ENCODE measurements at places on chromosomes 1 and 21.

- no peak for DNase-seq
These were observed 12.1 kb downstream of the RGS18 start for GRCh38 chr1:192170196-192170984.

DNA sequence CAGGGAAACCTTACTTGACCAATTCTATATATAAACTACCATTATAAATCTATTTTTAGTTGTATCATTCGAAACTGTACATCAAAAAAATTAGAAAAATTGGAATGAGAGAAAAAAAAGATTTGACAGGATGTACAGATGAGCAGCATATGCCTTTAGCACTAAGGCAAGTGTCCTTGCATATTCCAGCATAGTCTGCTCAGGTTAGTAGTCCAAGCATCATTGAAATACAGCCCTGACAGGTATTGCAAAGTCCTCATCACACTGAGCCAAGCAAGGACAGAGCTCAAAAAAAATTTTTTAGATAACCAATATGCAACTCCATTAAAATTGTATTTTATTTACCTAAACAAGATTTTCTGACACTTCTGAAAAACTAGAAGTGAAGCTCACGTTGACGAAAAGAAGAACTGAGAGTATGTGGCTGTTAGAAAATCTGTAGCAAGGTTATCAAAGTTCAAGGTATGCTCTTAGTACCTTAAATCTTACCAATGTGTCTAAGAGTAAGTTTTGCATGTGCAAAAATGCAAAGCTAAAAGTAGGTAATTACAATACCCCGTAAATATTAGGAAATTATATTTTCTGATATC is 465.6 kb upstream of the ADGRL4 start:
- no peak for DNase-seq

DNA sequence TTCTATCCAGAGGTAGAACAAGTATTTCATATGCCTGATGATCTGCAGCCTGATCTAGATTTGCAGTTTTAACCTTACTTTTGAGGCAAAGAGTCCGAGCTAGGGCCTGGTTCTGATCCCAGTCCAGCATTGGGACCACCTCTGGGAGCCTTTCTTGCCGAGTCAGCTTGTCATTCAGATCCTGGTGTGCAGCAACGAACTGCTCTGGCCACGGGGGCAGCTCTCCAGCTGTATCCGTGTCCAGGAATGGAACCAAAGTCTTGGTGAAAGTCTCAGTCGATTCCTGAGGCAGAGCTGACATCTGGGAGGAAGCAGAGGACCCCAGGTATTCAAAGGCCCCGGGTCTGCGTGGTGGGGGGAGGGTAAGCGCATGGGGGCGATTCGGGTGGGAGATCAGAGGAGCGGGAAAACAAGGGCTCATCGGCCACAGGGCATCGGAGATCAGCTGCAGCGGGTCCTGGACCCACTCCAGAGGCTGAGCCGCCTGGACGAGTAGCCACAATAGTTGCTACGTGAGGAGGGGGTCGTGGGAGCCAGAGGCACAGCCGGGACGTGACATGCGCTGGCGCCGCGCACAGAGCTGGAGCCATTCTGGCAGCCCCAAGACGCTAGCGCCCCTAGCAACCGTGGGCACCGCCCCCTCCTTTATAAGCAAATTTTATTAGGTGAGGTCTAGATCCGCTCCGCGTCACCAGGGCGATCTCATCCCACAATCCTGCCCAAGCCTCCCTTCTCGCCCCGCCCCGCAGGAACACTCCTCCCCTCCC is 32.4 kb upstream of the BSDC1 start:
- DNase-seq: no peak

DNA sequence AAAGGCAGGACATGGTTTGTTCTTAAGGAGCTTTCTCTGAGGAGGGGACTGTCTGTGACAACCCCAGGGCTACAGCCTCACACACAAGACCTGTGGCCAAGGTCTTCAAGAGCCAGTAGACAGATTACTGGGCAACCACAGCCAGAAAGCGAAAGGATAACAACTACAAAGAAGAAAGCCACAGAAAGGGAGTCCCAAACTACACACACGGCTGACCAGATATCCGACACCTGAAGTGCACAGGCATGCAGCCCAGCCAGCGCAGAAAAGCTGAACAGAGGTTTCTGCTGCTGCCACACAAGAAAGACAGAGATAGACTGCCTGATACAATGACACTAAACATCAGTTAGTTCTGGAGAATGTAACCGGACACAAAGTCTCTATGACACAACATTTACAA is 21.4 kb upstream of the NADK start:
- DNase-seq: no peak

- DNase-seq: peak; percentile 34
These were observed 221.5 kb downstream of the GRIK1 start for GRCh38 chr21:29718081-29718815.

DNA sequence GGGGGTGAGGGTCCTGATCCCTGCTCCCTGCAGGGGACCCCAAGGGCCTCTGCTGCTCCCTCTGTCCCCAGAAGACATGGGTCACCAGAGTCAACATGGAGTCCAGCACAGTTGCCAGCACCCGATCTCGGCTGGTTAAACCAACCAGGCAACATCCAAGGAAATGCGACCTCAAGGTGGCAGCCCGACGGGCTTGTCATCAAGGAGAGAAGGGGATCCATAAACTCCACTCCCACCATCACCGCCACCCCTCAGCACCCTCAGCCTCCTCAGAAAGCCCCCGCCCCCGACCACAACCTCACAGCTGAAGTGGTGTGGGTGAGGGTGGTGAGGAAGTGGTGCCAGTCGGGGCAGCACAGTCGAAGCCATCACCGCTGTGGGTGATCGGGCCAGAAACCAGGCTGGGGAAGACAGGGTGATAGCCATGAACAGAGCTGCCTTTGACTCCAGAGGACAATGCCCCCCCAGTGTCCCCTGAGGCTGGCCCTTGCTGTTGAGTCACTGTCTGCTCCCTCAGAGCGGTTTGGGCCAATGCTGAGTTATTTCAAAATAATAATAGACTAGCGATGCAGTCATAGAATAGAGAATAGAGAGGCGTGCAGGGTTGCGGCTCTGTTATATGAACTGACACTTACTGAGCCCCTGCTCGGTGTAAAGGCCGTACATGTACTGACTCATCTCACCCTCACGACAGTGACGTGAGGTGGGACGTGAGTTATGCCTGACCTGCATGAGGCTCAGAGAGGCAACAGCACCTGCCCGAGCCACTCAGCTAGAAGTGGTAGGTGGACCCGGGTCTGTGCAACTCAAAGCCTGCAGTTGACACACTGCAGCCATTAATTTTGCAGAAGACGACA is 88.7 kb upstream of the IFFO2 start:
- no peak for DNase-seq

- DNase-seq: no peak
These were observed 84.9 kb downstream of the SLC16A1 start for GRCh38 chr1:112870887-112871646.

DNA sequence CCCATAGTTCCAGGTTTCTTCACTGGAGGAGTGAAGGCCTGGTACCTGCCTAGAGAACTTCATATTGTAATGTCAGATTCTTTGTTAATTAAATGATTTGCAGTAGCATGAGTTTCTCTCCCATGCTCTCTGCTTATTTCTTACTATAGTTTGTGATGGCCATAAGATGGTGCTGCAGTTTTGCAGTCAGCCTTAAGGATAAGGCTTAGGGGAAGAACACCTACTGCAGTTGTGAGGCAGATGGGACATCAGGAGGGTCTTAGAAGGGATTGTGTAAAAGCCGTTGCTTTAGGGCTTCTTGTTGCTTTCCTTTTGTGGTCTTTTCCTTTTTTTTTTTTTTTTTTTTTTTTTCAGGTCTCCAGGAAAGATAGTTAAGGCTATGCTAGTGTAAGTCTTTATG is 61.8 kb downstream of the MACF1 start:
- DNase-seq: peak; percentile 6

DNA sequence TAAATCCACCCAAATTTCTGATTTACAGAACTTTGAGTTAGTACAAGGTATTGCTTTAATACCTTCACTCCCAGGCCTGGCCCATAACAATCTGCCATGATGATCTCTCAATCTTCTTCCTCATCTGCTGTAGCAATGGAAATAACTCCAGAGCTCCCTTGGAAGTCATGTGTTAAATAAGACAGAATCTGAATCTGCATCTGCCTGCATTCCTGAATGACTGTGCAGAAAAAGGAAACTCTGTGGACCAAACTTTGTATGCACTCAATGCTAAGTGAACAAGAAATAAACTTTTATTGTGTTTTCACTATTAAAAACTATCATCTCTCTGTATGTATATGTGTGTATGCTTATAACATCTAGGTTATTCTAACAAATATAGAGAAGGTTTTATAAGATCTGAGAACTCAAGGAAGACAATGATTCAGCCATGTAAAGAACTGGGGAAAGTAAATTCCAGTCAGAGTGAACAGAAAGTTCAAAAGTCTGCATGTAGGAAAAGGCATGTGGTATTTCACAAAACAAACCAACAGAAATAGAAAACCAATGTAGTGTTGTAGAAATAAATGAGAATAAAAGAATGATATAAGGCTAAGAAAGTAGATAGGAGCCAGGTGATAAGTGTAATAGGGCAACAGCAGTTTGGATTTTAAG is 390.2 kb downstream of the USH2A start:
- no peak for DNase-seq

GRCh38 chr1:158028969-158029368 is 35.5 kb downstream of the KIRREL1 start:
- peak; percentile 74 for DNase-seq

- DNase-seq: no peak
These were observed 62.5 kb downstream of the OSBPL9 start for GRCh38 chr1:51679435-51679834.

DNA sequence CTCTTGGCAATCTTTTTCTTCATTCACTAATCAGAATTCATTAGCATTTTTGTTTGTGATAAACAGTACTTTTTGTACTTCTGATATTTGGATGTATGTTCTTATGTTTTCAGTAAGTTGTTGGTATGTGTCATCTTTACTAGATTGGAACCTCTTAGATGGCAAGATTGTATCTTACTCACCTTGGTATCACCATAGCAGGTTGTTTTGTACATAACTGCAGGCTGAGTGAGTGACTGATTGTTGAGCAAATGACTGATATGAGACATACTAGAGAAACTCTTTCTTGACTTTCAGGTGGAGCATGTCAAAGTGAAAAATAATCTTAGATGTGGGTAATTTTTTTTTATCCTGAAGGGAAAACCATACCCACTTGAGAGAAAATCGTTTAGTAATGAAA is 173.7 kb downstream of the CLEC20A start:
- DNase-seq: no peak

- DNase-seq: no peak
These were observed 148.7 kb upstream of the SPAG17 start for GRCh38 chr1:118333601-118334210.

- no peak for DNase-seq
These were observed 23.2 kb upstream of the H6PD start for GRCh38 chr1:9211291-9211811.

DNA sequence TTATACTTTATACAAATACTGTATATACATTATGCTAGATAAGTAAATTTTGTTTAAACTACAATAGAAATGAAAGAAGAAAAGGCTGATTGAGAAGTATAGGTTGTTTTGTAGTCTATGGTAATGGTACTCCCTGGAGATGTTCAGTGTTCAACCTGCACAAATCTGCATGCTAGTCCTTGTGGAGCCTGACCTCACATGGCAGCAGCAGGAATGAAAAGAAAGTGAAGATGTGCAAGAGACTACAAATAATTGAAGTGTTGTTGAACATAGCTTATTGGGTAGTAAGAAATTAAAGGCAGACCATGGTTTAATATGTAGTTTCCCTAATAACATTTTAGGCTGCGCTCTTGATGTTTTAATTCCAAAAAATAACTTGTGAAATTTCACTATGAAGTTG is 201.2 kb downstream of the TGFB2 start:
- DNase-seq: peak; percentile 14

GRCh38 chr1:172897738-172898137 is 153.0 kb downstream of the TNFSF18 start:
- no peak for DNase-seq

DNA sequence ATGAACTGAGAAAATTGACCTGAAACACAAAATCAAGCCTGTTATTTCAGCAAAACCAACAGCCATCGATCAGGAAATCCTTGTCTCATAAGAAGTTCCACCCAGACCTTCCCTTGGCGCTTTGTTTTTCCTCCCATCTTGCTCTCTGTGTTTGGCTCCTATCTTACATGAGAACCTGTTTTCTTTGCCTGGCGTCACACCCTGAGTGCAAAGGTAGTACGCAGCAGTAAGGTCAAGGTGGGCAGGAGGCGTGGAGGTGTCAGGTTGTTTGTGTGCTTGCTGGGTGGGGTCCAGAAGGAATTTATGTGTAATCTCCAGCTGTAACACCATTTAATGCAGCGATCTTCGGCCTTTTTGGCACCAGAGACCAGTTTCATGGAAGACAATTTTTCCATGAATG is 50.5 kb downstream of the C1orf21 start:
- no peak for DNase-seq

- DNase-seq: peak; percentile 27
These were observed 11.5 kb downstream of the SLC37A1 start for GRCh38 chr21:42525029-42525581.

GRCh38 chr1:13451399-13451965 is 41.2 kb downstream of the PRAMEF20 start:
- DNase-seq: no peak

DNA sequence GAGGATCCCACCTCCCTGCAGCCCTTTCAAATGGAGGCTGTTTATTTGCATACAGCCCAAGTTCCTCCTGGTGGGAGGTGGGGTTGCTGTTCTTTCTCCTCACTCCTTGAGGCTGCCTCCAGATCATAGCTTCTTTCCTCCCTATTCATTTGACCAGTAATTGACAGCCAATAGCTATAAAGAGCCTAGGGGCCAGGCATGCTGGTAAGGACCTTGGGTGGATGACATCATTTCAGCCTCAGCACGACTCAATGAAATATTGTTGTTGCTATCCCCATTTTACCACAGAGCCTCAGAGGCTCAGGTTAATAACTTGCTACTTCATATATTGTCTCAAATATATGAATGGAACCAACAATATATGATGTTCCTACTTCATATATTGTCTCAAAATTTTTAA is 31.1 kb downstream of the ZSCAN20 start:
- no peak for DNase-seq

- no peak for DNase-seq
These were observed 24.9 kb downstream of the ALPL start for GRCh38 chr1:21534146-21534545.

GRCh38 chr1:206725109-206725963 is 40.6 kb downstream of the MAPKAPK2 start:
- DNase-seq: peak; percentile 23

- DNase-seq: no peak
These were observed 396.9 kb downstream of the ADGRL2 start for GRCh38 chr1:82197606-82198005.

Data from fibroblast of gingiva (primary cell).